HFFc6 (cell line): ENCODE measurements at places on chromosomes 12 and 14. TPM values are rescaled to one million over a fixed set of nuclear protein-coding genes. Genes with fewer than 3 reads are reported as not detected.

DNA sequence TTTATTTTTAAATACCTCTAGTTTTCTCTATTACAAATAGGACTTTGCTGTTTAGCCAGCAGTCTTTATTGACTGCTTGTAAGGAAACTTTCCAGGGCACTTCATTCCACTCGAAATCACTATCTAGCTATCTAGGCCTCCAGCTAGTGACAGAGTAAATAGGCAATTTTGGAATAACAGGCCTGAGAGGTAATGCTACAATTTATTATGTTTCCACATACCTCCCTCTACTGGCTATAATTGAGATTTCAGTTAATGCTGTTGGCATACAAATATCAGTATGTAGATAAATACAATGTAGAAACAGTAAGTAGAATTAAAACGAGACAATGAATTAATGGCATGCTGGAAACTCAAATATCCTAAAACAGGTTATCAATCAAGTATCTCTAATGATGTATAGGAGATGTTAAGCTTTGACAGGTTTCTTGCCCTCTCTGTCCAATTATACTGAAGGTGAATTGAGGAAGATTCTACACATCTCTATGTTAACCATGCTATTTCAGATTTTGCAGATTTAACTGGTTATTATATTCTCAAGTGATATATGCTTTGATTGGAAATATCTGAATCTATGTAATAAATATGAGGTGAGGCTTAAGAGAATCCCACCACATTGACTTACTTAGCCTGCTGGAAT lies 7.2 kb downstream of the DTD2 start:
- peak; percentile 59 for DNase-seq

The CLEC4A gene
- 0.18 to 0.44 TPM (median 0.36 TPM) in 3 replicates for total RNA-seq

DNA sequence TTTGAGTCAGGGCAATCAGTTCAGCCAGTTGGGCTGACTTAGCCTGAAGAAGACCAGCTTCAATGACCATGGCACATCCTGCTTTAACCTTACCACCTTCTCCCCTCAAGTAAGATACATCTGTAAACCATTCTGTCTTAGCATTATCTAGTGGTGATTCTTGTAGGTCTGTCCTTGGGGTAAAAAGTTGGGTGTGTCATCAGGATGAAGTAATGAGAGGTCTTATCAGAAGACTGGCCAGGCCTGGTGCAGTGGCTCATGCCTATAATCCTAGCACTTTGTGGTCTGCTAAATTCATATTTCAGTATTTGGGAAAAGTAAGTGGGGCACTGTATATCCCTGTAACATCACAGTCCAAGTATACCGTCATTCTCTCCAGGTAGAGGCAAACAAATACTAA lies 19.1 kb downstream of the SINHCAF start:
- no peak for DNase-seq

DNA sequence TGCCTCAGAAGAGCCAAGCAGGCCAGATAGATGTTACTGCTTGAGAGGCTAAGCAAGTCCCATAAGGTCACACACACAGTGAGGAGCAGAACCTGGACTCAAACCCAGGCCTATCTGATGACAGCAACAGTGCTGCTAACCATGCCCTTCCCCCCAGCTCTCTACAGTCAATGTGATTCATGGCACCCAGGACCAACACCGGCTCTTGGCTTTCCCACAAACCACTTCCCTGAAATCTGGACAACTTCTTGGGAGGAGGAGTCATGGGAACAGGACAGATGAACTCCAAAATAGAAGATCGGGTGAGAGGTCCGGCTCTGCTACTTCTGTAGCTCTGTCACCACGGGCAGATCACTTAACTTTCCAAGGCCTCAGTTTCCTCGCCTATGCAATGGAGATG lies 716 bp upstream of the PTGDR start:
- no peak for DNase-seq

DNA sequence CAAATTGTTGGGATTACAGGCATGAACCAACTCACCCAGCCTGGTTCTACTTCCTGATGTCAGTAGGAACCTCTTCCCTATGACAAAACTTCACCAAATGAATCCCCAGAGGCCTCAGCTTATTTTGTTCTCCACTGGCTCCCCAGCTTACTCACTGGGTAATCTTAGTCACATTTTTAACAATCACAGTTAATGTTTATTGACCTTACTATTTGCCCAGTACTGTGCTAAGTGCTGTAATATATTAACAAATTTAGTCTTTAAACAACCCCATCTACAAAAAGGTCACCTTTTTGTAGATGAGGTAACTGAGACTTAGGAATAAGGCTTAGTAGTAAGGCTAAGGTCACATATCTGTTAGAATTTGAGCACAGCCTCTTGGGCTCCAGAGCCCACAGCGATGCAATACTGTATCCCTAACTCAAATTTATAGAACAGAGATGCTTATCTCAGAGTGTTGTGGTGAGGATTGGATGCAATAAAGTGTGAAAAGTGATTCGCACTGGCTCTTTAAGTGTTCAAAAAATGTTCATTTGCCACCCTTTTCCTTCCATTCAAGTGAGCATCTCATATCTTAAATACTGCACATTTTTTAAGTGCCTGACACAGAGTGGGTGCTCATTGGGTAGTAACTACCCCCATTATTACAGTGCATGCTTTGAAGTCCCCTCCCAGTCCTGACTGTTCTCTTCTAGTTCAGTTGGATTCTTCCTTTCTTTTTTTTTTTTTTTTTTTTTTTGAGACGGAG lies 146.4 kb upstream of the ARHGAP5 start:
- DNase-seq: peak; percentile 46
